ENCODE measurements at places on chromosomes 5 and 9.

DNA sequence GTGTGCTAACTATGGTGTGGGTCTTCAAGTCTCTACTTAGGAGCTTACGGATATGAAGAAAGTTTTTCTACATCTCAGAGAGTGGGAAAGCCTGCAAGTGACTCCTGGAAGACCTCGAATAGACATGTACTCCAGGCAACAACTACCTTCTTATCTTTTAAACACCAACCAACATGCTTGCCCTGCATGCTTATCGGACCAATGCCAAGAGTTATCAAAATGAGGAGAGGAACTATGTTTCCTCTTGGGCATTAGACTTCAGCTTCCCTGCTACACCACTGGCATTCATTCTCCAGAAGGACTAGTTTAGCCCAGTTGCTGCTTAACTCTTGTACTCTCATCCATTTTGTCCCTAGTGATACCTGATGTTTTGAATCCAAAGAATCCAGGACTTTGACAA is 74.7 kb upstream of the MAN2A1 start:
- no peak for DNase-seq
- H3K36me3 ChIP-seq = no peaks in the 10 kb centered on the region
- no peaks in the 10 kb centered on the region for H3K4me1 ChIP-seq
- H3K4me3 ChIP-seq = no peak overlapping the region
- H3K27ac ChIP-seq = no peak overlapping the region

DNA sequence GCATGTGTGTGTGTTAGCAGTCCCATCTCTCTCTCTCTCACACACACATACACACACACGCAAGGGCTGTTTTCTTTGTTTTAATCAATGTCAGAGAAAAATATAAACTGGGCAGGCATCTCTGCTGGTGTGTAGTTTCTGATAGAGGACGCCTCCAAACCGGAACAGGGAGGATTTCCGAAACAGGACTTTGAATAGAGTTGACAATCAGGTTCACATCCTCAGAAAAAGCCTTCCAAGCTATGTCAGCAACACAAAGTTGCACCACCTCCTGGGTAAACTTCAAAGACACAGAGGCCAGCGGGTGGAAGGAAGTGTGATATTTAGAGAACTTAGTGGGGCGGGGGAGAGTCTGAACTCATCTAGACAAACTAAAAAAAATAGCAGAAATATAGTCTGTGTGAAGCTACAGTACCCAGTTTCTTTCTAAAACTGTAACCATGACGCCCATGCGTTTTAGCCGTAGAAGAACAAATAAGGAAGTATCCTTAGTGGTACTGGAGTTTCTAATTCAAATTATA is 1.2 kb downstream of the ST8SIA4 start:
- H3K27ac ChIP-seq = peak overlapping the region; percentile 90
- no peaks in the 10 kb centered on the region for H3K27me3 ChIP-seq
- H3K36me3 ChIP-seq = no peaks in the 10 kb centered on the region
- H3K4me1 ChIP-seq = peaks cover 41% of the 10 kb centered on the region
- DNase-seq = peak; percentile 58
- H3K4me3 ChIP-seq = peak overlapping the region; percentile 87

DNA sequence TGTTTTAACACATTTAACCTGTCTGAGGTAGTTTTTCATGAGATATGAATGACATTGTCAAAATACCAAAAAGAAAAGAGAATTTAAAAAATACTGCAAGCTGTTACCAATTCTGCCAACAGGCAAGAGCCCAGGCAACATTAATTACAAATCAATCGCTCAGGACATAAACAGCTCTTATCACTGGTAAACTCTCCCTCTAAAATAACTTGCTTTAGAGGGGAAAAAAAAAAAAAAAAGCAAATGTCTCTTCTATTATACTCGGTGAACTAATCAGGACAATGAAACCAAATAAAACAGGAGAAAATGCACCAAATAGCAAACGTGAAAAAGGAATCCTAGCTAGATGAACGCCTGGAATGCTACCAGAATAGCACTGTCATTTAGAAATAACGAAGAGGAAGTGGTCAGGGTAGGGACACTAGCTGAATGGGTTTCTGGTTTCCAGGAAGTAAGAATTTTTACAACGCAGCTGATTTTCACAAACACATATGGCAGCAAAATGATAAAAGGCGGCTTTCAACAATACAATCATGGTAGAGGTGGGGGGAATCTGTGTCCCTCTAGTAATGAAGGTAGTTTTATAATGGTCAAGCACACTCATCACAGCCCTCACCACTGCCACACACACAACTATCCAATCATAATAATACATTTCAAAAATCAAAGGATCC is 94.9 kb downstream of the DENND1A start:
- H3K27ac ChIP-seq = no peak overlapping the region
- no peaks in the 10 kb centered on the region for H3K36me3 ChIP-seq
- no peak overlapping the region for H3K4me3 ChIP-seq
- no peaks in the 10 kb centered on the region for H3K27me3 ChIP-seq
- peaks cover 6% of the 10 kb centered on the region for H3K4me1 ChIP-seq

DNA sequence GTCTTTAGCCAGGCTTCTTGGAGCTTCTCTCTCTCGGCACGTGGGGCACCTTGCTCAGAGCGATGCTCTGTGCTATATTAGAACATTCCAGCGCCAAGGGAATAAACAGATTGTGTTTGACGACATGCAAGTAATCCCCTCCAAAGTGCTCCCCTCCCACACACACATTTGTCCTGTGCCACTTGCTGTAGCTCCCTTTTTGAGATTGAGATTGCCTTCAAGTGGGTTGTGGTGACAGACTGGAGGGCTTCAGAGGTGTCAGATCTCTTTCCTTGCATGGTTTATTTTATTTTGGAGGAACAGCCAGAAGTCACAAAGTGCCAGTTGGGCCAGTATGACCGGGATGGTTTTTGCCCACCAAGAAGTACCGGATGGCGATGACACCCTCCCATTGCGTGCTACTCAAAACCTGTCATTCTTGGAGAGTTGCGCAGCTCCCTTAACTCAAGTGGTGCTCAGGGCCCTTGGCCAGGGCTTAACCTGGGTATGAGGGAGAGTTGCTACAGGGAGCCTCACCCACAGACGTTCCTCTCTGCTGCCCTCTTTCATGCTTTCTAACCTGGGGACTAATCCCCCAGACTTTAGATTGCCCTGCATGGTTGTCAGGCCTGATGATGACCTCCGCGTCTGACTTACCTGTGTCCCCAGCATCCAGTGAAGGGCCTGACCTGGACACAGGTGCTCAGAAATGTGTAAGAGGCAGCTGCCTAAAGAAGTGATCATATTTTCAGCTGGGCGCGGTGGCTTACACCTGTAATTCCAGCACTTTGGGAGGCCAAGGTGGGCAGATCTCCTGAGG is 18.8 kb upstream of the RPL26L1 start:
- no peak for DNase-seq
- no peak overlapping the region for H3K27ac ChIP-seq
- no peaks in the 10 kb centered on the region for H3K4me1 ChIP-seq
- peaks cover 6% of the 10 kb centered on the region for H3K36me3 ChIP-seq
- no peak overlapping the region for H3K4me3 ChIP-seq

DNA sequence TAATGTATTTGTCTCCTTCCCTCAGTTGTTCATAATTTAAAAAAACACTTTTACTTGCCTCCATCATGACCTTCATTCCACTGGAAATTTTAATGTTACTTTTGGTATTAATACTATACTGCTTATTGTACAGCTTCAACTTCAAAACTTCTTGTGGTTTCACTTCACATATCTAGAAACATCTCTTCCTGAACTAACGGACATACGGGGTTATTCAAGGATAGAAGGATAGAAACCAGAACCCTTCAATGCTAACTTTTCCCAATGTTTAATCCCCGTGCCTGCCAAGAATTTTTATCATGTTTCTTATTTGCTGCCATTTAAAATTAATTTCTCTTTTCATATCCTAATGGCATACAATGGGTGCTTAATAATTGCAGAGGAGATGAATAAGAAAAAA is 36.3 kb upstream of the SETD9 start:
- H3K27me3 ChIP-seq = no peaks in the 10 kb centered on the region
- no peak overlapping the region for H3K4me3 ChIP-seq
- no peaks in the 10 kb centered on the region for H3K4me1 ChIP-seq
- DNase-seq = no peak
- peaks cover 77% of the 10 kb centered on the region for H3K36me3 ChIP-seq

GRCh38 chr9:115880221-115880885 is 273.2 kb upstream of the PAPPA start:
- H3K4me1 ChIP-seq = no peaks in the 10 kb centered on the region
- no peaks in the 10 kb centered on the region for H3K36me3 ChIP-seq
- H3K27me3 ChIP-seq = no peaks in the 10 kb centered on the region
- no peak overlapping the region for H3K27ac ChIP-seq
- no peak for DNase-seq
- H3K4me3 ChIP-seq = no peak overlapping the region

GRCh38 chr5:159905496-159905895 is 10.8 kb upstream of the ADRA1B start:
- DNase-seq = no peak
- H3K4me1 ChIP-seq = peaks cover 3% of the 10 kb centered on the region
- H3K36me3 ChIP-seq = no peaks in the 10 kb centered on the region
- H3K27me3 ChIP-seq = peaks cover 12% of the 10 kb centered on the region

GRCh38 chr5:52132053-52132452 is 655.7 kb upstream of the ITGA1 start:
- no peaks in the 10 kb centered on the region for H3K36me3 ChIP-seq
- no peaks in the 10 kb centered on the region for H3K27me3 ChIP-seq
- H3K27ac ChIP-seq = no peak overlapping the region
- no peak overlapping the region for H3K4me3 ChIP-seq
- H3K4me1 ChIP-seq = no peaks in the 10 kb centered on the region

DNA sequence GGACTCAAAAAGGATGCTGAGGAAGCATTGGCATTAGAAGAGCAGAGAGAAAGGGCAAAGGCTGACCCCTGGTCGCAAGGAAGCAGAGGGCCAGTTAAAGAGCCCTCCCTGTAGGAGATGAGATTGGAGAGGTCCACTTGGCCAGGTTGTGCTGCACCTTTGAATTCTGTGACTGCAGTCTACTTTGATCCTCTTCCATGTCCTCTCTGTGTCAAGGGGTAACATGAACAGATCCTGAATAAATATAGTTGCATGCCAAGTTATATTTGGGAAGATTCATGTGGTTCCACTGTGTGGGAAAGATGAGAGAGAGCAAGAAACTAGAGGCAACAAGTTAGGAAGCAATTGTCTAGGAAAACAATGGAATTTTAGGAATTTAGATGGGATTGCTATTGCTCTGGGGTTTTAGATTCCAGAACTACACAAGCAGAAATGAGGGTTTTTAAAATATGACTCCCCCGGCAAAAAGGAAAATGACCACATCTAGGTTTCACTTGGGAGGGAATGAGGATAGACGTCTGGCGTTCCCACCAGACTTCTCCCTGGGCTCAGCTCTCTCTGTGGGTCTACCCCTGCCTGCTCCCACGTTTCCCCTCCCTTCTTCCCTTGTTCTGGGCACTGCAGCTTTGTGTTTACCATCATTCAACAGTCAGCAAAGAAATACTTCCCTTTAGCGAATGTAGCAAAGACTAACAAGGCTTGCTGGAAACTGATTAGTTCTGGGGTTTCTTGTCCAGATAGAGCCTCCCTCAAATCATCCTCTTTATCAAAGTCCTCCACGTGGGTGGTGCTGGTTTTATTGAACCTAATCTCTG is 63.6 kb downstream of the SNX18 start:
- no peaks in the 10 kb centered on the region for H3K27me3 ChIP-seq
- no peaks in the 10 kb centered on the region for H3K36me3 ChIP-seq
- H3K27ac ChIP-seq = no peak overlapping the region
- H3K4me1 ChIP-seq = no peaks in the 10 kb centered on the region

DNA sequence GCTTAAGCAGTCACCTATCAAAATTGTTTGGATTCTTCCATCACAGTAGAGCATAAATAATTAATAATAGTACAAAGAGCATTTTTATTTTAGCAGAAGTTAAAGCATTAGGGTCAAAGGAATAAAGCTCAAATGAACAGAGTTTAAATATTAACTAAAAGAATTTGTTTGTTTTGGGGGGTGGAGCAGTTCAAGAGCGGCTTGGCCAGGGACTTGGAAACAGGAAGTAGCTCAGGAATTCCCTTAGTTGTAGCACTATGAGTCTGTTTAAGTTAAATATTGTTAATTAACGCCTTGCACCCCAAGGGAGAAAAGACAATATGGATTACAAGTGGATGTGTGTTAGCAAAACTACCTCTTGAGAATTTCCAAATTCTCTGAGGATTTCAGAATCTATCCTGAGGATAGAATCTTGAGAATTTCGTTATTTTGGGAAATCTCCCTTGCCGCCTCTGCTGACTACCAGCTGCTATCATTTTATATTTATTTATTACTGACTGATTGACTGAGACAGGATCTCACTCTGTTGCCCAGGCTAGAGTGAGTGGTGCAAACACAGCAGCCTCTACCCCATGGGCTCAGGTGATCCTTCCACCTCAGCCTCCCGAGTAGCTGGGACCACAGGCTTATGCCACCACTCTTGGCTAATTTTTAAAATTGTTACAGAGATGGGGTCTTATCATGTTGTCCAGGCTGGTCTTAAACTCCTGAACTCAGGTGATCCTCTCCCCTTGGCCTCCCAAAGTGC is 96.7 kb upstream of the CHD1 start:
- no peak overlapping the region for H3K4me3 ChIP-seq
- H3K27me3 ChIP-seq = no peaks in the 10 kb centered on the region

DNA sequence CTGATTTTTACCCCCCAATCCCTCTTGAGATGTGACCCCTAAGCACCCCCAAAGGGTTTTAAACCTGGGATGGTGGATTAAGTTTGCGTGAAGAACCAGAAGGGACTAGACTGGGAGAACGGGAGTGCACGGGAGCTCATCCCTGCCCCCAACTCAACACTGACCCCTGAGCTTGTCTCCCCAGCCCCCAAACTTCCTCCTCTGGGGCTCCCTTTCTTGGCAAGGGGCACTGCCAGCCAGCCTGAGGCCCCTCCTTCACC is 5.0 kb upstream of the SET start:
- no peaks in the 10 kb centered on the region for H3K36me3 ChIP-seq
- H3K4me1 ChIP-seq = peaks cover 21% of the 10 kb centered on the region
- DNase-seq = no peak
- peak overlapping the region; percentile 89 for H3K27ac ChIP-seq
- peak overlapping the region; percentile 83 for H3K4me3 ChIP-seq
- H3K27me3 ChIP-seq = no peaks in the 10 kb centered on the region

GRCh38 chr5:64462391-64462790 is 43.4 kb upstream of the RGS7BP start:
- H3K36me3 ChIP-seq = no peaks in the 10 kb centered on the region
- no peaks in the 10 kb centered on the region for H3K4me1 ChIP-seq
- no peaks in the 10 kb centered on the region for H3K27me3 ChIP-seq
- no peak for DNase-seq

GRCh38 chr5:84088996-84089395 is 295.7 kb downstream of the EDIL3 start:
- H3K4me3 ChIP-seq = no peak overlapping the region
- no peaks in the 10 kb centered on the region for H3K27me3 ChIP-seq
- DNase-seq = no peak
- no peak overlapping the region for H3K27ac ChIP-seq

- no peaks in the 10 kb centered on the region for H3K27me3 ChIP-seq
- H3K4me3 ChIP-seq = no peak overlapping the region
- H3K27ac ChIP-seq = no peak overlapping the region
- H3K36me3 ChIP-seq = peaks cover 5% of the 10 kb centered on the region
- H3K4me1 ChIP-seq = no peaks in the 10 kb centered on the region
Measured at GRCh38 chr5:149500922-149501582, 50.2 kb downstream of the CSNK1A1 start.

GRCh38 chr9:2022560-2022959 is 7.4 kb downstream of the SMARCA2 start:
- no peak overlapping the region for H3K4me3 ChIP-seq
- H3K4me1 ChIP-seq = peaks cover 61% of the 10 kb centered on the region

Measured in T-cell (primary cell).